ENCODE measurements at places on chromosomes 6 and 20.

- DNase-seq: no peak
Measured at GRCh38 chr6:74280130-74280692, 584.2 kb downstream of the CD109 start.

DNA sequence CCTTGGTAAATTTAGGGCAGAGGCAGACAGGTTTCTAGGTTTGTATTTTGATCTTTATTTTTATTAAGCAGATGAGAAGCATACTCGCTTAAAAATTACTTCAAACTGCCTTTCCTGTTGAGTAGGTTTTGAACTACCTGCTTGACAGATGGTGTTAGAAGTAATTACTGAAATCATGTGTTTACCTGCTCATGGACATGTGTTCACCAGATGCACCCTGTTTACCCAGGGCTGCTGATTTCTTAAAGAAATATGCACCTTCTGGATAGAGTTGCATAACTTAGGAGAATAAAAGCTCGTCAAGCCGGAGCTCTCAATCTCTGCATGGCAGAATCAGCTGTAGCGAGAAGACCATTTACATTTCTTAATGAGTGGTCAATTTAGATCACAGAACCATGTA lies 165.1 kb downstream of the CDKAL1 start:
- no peak for DNase-seq

GRCh38 chr6:1726341-1726768 lies 116.6 kb downstream of the FOXC1 start:
- DNase-seq: no peak

GRCh38 chr6:27433714-27434113 lies 39.2 kb downstream of the ZNF184 start:
- no peak for DNase-seq

DNA sequence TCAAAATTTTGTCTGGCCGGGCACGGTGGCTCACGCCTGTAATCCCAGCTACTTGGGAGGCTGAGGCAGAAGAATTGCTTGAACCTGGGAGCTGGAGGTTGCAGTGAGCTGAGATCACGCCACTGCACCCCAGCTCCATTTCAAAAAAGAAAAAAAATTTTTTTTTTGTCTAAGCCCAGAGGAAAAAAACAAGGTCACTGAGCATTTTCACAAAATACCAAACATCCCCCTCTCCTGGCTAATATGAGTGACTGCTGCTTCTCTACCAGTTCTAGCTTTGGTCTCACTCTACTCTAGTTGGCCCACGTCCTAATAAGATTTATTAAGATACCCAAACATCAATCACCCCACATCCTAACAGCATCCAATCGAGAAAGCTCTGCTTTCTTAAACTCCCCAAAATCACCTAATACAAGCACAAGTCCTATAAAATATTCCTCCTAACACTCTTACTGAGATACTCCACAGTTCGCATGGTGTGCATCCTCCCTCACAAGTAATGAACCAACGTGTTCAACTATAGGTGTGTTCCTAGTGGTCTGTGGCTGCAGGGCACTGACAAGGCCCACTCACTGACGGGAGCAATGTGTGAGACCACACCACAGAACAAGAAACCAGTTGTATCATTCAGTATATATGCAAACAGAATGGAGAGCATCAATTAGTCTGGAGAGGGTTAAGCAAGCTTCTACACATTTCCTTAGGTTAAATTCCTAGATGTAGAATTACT lies 64.2 kb downstream of the FKBP5 start:
- no peak for DNase-seq

DNA sequence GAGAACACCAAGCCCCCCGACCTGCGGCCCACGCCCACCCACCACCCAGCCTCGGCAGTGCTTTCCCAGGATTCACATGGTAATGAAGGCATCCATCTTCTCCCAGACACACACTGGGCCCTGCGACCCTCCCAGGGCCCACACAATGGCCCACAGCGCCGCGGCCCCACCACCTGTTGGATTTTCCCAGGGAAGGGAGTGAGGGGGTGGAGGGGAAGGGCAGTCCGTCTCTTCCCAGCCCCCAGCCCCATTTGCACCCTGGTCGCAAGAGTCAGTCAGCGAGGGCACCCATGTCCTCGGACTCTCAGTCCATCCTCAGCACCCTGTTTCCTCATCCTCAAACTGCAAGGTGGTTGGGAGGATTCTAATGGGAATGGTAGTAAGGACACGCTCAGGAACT lies 23.7 kb upstream of the ID1 start:
- no peak for DNase-seq

- DNase-seq: no peak
Measured at GRCh38 chr20:19880256-19881079, 122.4 kb downstream of the RIN2 start.

DNA sequence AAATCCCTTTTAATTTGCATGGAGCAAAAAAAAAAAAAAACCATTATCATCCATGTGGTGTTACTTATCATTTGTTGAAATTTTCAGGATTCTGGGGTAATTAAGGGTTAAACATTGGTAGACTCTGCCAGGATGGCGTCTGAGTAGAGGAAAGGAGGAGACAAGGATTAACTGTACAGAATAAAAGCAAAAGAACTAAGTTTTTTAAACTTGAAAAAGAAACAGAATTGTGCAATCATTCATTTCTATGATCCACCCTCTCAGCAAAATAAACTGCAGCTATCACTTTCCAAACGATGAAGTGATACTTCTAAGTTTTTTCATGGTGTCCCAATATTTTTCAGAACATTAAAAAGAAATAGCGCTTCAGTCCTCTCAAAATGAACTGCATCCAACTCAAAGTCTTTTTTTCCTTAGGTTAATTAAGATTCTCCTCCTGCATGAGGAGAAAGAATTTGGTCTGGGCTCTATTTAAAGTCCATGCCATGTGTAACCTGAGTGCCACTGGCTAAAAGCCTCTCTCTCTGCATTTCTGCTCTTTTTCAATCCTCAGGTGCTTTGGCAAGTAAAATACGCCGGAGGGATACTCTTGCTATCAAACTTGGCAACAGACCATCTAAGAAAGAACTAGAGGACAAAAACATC lies 69.5 kb upstream of the LTV1 start:
- no peak for DNase-seq

GRCh38 chr20:61786230-61786629 lies 279.5 kb downstream of the TAF4 start:
- DNase-seq: no peak

DNA sequence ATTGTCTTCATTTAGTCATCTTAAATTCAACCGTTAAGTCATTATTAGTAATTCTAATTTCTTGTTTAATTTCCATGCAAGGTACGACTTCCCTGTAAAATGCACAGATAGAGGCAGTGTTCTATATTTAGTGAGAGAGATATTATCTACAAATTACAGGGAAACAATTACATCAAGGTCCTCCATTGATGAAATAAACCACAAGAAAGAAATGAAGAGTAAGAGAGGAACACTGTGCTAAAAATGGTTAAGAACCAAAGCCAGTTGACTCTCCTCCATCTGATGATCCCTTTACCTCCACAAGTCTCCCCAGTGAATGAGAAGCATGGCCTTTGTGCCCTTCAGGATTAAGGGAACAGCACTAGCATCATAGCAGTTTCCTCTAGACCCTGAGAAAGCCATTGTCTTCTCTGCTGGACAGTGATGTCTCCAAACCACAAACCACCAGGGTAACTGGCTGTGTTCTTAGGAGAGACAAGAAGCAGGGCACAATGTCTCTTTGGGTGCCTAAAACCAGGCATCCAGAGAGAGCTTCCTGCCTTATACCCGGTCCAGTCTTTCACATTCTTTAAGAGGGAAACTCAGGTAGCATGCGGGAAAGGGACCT lies 38.1 kb downstream of the IRF4 start:
- no peak for DNase-seq

GRCh38 chr20:24631173-24631505 lies 161.7 kb downstream of the SYNDIG1 start:
- no peak for DNase-seq

DNA sequence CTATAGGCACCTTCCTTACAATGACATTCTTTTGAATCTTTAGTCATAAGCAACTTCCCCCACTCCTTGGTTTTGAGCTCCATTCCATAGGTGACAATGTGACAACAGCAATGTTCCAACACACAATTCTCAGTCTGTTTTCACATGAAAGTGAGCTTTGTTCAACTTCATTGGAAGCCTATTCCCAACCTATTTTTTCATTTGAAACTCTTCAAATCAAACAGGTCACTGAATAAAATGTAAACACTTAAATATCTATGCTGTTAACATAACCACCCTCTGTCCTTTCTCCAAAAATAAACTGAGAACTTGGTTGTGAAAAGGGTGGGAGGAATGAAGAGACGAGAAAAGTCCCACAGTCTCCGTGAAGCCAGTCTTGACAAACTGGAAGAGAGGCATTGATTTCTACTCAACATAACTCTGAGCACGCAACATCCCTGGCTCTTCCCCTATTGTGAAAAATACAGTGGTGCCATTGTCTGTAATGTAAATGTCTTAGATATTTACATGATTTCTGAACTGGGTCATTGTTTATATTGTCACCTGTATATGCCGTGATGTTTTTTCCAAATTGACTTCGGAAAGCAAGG lies 343.1 kb downstream of the TFAP2A start:
- no peak for DNase-seq

DNA sequence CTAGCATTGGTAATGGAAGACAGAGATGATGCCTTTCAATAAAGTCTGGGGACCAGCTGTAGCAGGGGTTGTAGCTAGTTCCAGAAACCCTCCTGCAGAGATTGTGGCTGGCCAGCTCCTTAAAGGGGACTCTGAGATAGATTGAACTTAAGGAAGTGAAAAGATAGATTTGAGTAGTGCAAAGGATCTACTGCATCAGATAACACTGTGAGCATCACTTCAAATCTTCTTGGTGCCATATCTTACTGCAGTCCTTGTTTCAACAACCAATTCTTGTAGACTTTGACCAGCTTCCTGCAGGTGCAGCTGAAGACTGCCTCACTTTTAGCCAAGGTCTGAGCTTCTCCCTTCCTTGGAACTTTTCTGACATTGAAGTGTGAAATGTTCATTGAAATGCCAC lies 14.8 kb upstream of the CEP162 start:
- DNase-seq: no peak

DNA sequence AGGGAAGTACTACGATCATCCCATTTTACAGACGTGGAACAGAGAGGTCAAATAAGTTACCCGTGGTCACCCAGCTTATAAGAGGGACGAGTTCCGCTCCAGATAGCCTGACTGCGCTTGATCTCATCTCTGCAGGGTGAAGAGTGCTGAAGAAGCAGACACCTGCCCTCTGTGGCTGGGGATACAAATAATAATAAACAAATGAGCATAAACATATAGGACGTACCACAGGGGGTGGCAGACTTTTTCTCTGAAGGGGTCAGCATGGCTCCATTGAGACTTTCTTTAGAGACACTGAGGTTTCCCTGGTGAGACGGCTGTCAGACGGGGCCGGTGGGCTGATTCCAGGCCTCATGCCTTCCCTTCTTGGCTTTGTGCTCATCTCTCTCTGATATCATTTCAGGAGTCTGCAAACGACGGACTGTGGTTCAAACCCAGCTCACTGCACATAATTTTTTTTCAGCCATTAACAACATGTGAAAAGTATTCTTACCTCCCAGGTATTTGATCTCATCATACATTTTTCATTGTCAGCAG lies 47.1 kb downstream of the IRF4 start:
- no peak for DNase-seq

DNA sequence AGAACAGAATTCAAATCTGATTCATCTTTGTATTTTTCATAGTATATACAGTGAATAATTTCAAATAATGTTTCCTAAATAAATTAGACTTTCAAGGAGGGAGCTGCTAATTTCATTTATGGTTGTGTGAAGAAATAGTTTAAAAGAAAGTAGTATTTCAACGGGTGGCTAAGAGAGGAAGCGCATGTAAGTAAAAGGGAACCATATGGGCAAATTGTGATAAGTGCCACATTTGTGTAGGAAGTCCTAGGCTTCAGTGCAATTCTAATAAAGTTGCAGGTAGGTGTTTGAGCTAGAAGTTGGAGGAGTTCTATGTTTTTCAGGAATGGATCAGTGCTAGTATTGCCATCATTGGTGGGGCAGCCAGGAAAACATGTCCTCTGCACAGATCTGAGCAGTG lies 178.8 kb upstream of the PRDM1 start:
- no peak for DNase-seq

DNA sequence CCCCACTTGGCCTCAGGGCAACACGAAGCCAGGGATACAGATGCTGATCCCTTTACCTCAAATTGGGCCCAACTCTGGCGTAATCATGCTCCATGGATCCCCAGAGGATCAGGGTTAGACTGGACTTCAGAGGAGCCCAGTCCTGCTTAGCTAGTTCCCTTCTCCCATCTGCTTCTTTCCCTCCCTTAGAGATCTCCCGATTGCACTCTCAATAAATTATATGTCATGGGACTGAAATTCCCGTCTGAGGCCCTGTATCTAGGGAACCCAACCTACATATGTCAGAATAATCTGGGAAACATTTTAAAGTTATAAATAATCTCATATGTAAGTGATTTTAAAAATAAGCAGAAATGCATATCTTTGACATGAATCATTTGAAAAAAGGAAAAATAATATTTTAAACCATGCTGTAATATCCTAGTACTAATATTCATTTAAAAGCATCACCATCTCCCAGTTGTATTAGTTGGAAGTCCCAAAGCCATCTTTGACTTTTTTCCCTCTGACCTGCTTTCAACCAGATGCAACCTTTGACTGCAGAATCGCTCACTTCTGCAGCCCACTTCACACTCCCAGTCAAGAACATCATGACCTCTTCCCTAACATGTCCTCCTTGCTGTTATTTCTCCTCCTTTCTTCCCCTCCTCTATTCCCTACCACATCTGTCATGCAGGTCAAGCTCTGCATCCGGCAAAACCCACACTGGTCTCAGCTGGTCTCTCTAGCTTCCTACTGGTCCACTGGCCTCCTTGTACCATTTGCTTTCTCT lies 393.6 kb downstream of the BTBD3 start:
- no peak for DNase-seq

DNA sequence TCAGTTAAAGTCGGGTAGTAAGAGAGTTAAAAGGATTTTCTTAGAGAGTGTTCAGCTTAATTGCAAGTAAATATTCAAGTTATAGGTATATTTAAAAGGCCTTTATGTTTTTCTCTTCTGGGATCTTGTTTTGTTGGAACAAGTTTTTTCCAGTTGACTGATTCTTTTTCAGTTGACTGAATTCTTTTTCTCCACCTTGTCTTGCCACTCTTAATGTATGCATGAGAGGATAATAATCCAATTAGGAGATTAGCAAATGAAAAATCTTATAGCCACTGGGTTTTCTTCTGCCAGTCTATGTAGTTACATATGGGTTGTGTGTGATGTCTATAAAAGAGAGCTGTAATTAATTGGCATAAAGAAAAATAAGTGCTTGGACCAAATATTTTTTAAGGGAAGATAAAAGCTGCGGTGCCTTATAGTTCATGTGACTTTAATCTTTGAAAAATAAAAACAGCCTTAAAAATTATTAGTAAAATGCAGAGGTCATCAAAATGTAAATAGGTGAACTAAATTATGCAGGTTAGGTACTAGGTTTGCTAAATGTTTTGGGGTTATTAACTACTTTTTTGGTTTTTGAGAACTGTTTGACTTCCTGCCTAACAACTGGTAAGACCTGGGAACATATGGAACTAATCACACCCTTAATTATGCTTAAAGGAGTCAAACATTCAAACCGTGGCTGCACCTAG lies 367.2 kb downstream of the HTR1B start:
- no peak for DNase-seq
